Psoas muscle (tissue), 8 donors: ENCODE measurements at places on chromosomes 5 and 9.

GRCh38 chr9:93132287-93132927 lies 1.6 kb downstream of the NINJ1 start:
- peak overlapping the region; percentile 98 for H3K27ac ChIP-seq
- no peak for DNase-seq
- H3K4me3 ChIP-seq, result peak overlapping the region; percentile 97

DNA sequence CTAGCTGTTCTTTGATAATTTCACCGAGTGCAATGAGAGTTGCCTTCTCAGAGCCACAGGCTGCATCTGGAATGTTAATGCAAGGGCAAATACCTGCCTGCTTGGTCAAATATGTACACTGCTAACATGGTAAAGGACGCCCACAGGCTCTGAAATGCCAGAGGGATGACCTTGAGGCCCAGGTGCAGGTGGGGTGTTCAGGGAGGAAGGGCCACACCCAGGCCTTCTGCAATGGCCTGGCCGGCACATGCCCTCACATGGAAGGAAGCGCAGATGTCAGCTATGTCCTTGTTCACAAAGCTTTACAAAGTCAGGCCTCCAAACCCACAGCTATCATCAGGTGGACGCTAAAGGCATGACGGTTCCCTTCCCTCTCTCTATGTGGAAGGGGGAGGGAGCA lies 48.6 kb downstream of the HRH2 start:
- no peaks in the 10 kb centered on the region for H3K27me3 ChIP-seq
- DNase-seq, result no peak
- H3K4me1 ChIP-seq, result no peaks in the 10 kb centered on the region
- H3K4me3 ChIP-seq, result no peak overlapping the region
- no peak overlapping the region for H3K27ac ChIP-seq

DNA sequence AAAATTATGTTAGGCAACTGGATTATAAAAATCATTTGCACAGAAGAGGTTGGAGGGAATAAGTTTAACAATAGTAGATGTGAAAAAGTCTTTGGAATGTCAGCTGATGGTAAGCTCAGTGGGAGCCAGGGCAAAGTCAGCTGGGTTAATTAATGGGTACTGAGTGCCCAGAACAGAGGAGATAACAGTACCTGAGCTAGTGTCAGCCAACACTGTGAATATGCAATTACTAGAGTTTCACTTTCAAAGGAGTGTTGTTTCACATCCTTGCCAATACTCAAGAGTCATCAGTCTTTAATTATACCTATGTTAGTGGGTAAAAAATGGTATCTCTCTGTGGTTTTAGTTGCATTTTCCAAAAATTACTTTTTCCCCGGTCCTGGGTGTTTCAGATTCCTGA lies 135.1 kb downstream of the KIF4B start:
- no peak overlapping the region for H3K4me3 ChIP-seq
- DNase-seq, result no peak
- no peaks in the 10 kb centered on the region for H3K36me3 ChIP-seq
- no peaks in the 10 kb centered on the region for H3K4me1 ChIP-seq

DNA sequence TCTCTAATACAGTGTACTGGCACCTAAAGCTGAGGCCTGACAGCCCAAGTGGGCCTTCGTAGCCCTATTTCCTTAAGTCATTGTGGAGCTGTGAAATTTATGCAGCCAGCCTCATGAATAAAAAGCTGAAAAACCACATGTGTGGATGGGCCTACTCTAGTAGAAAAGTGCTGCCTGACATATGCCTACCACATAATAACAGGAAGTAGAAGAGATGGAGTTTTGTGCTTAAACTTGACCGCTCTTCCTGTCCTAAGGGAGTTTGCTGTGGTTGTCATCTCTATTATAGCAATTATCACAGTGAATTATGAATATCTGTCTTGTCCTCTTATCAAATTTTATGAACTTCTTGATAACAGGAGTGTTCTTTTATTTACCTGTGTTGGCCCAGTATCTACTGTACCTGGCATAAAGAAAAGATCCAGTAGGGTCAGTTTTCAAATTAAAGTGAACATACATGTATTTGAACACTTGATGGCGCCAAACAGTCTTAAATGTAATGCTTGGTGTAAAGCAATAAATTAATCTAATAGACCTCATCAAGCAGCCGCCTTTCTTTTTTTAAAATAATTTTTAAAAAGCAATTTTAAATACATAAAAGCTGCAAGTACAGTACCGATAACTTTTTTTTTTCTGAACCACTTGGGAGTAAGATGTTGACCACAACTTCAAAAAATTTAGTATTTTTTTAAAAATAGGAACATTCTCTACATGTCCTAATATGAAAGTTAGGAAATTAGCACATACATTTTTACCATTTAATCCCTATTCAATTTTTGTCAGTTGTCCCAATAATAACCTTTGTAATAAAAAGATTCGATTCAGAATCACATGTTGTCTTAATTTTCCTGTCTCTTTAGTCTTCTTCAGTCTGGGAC lies 51.0 kb downstream of the FKTN start:
- H3K4me3 ChIP-seq, result no peak overlapping the region
- H3K27ac ChIP-seq, result no peak overlapping the region
- no peaks in the 10 kb centered on the region for H3K27me3 ChIP-seq
- peaks cover 4% of the 10 kb centered on the region for H3K36me3 ChIP-seq
- H3K4me1 ChIP-seq, result no peaks in the 10 kb centered on the region

DNA sequence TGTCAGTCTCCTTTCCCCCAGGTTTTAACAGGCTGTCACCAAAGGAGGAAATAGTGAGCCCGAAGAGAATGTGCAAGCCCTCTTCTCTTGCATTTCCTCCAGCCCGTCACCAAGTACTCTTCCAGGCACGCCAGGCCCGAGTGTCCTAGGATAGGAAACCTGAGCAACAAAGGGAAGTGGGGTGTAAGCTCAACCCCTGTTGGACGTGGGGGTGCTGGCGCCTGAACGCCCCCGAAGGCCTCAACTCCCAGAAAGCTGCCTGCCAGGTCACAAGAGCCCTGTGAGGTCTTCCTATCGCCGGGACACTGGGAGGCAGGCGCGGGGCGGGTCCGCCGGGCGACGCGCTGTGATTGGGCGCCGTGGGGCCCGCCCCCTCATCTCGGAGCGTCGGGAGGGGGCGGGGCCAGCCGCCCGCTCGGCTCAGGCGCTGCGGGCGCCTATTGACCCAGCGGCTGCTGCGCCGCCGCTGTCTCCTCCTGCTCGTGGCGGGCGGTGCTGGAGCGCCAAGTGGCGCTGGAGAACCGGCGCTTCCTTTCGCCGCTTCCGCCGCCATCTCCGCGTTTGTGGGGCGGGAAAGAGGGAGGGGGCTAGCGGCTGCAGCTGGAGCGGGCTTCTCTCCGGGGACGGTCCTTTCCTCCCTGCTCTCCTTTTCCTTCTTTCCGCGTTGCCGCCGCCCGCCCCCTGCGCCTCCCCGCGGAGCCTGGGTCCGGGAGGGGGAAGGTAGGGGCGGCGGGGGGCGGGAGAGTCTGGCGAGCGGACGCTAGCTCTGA lies 572 bp upstream of the MAN2A1 start:
- peaks cover 28% of the 10 kb centered on the region for H3K4me1 ChIP-seq
- peak overlapping the region; percentile 95 for H3K27ac ChIP-seq
- no peaks in the 10 kb centered on the region for H3K36me3 ChIP-seq
- H3K4me3 ChIP-seq, result peak overlapping the region; percentile 96
- peak; percentile 93 for DNase-seq
- no peaks in the 10 kb centered on the region for H3K27me3 ChIP-seq

- H3K27ac ChIP-seq, result no peak overlapping the region
- DNase-seq, result no peak
- H3K36me3 ChIP-seq, result no peaks in the 10 kb centered on the region
These were observed 396.1 kb downstream of the MAN2A1 start for GRCh38 chr5:110085826-110086225.

DNA sequence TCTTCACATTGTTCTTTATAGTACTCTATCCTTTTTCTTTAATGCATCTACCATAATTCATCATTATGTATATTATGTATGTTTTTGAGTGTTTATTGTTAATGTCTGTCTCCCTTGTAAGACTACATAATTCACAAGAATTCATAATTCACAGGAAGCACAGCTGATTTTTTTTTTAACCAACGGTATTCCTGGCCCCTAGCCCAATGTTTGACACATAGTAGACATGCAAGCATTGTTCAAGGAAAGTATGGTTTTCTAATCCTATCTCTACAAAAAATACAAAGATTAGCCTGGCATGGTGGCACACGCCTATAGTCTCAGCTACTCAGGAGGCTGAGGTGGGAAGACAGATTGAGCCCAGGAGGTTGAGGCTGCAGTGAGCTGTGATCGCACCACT lies 160.6 kb downstream of the PPP2R2B start:
- DNase-seq, result no peak
- H3K4me1 ChIP-seq, result no peaks in the 10 kb centered on the region
- no peak overlapping the region for H3K4me3 ChIP-seq

DNA sequence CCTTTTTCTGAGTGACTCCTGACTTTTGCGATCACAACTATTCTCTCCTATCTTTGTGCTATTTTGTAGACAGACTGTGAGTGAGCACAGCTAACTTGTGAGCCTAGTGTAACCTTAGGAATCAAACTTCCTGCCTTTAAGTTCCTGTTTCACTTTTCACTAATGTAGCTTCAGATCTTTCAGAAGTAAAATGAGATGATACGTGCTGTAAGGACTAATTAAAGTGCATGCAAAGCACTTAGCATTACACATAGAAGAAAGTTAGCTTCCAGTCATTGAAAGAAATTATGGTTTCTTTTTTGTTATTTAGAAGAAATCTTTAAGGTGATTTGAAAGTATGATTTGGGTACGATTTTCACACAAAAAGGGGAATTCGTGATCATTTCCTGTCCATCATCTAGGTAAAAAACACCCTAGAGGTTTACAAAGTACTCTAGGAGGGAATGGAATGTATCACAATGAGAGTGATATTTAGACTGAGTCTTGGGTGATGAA lies 122.7 kb downstream of the ST8SIA4 start:
- no peaks in the 10 kb centered on the region for H3K27me3 ChIP-seq
- DNase-seq, result no peak
- H3K4me3 ChIP-seq, result no peak overlapping the region
- no peaks in the 10 kb centered on the region for H3K36me3 ChIP-seq
- no peaks in the 10 kb centered on the region for H3K4me1 ChIP-seq

DNA sequence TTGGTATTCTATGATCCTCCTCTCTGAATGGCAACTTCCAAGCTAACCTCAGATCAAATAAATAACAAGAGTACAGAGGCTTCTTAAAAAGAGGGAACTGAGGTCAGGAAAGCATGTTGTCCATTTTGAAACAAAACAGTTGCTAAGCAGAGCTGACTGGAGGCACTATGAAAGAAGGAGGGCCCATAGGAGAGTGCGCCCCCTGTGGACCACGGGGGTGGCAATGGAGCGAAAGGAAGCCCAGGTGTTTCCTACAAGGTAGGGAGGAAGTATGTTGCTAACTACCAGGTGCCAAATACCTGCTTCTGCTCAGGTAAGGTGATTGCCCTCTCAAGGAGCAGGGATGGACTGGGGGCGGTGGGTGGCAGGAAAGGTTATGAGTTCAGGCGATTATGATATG lies 101.8 kb upstream of the MAST4 start:
- no peaks in the 10 kb centered on the region for H3K36me3 ChIP-seq
- no peaks in the 10 kb centered on the region for H3K27me3 ChIP-seq
- H3K27ac ChIP-seq, result no peak overlapping the region
- H3K4me3 ChIP-seq, result no peak overlapping the region
- no peaks in the 10 kb centered on the region for H3K4me1 ChIP-seq

- DNase-seq, result no peak
- H3K4me1 ChIP-seq, result no peaks in the 10 kb centered on the region
- H3K36me3 ChIP-seq, result no peaks in the 10 kb centered on the region
- H3K27me3 ChIP-seq, result no peaks in the 10 kb centered on the region
- H3K4me3 ChIP-seq, result no peak overlapping the region
These were observed 417.3 kb downstream of the RASEF start for GRCh38 chr9:82645600-82645999.

DNA sequence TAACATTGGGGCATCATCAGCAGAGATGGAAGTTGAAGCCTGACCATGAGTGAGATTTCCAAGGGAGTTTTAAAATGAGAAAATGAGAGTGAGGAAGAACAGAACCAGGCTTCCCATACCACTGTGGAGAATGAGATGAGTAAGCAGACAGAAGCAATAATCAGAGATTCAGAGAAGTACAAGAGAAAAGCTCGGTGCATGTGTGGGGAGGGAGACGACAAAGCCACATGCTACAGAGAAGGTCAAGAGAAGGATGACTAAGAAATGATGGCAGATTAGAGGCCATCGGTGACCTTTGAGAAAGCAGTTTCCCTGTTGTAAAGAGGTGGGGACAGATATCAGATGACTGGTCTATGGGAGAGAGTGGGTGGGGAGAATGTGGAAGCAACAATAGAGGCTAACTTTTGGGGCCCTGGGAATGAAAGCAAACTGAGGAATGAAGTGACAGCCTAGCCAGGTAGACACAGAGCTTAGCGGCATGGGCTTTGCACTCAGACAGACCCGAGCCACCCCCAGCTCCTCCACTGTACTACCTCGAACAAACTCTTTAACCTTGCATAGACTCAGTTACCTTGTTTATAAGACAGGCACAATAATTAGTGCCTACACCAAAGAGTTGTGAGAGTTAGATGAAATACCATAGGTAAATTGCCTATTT lies 207.7 kb downstream of the PIK3R1 start:
- H3K4me1 ChIP-seq, result peaks cover 10% of the 10 kb centered on the region
- H3K36me3 ChIP-seq, result no peaks in the 10 kb centered on the region
- DNase-seq, result no peak
- H3K27ac ChIP-seq, result no peak overlapping the region
- no peak overlapping the region for H3K4me3 ChIP-seq
- H3K27me3 ChIP-seq, result no peaks in the 10 kb centered on the region

GRCh38 chr9:7161469-7161868 lies 403.7 kb downstream of the KDM4C start:
- no peak overlapping the region for H3K27ac ChIP-seq
- H3K27me3 ChIP-seq, result no peaks in the 10 kb centered on the region
- peaks cover 2% of the 10 kb centered on the region for H3K36me3 ChIP-seq
- DNase-seq, result no peak
- H3K4me1 ChIP-seq, result no peaks in the 10 kb centered on the region

GRCh38 chr9:110828264-110828663 lies 159.7 kb downstream of the MUSK start:
- no peaks in the 10 kb centered on the region for H3K4me1 ChIP-seq
- H3K27ac ChIP-seq, result no peak overlapping the region
- no peak overlapping the region for H3K4me3 ChIP-seq
- peak; percentile 23 for DNase-seq
- H3K36me3 ChIP-seq, result no peaks in the 10 kb centered on the region

GRCh38 chr9:130770679-130771442 lies 64.2 kb upstream of the ABL1 start:
- no peak overlapping the region for H3K27ac ChIP-seq
- H3K4me3 ChIP-seq, result no peak overlapping the region
- no peaks in the 10 kb centered on the region for H3K27me3 ChIP-seq
- no peaks in the 10 kb centered on the region for H3K36me3 ChIP-seq
- DNase-seq, result no peak
